ENCODE measurements at places on chromosomes 4 and X. TPM values are rescaled to one million over a fixed set of nuclear protein-coding genes. Genes with fewer than 3 reads are reported as not detected.

ARHGAP36 gene
- not detected for total RNA-seq

HGFAC gene
- total RNA-seq, result not detected

SULT1E1 gene
- not detected for total RNA-seq

LUZP4 gene
- total RNA-seq, result not detected

STK32B gene
- not detected for total RNA-seq

UCP1 gene
- total RNA-seq, result not detected

HTN3 gene
- total RNA-seq, result not detected

SORCS2 gene
- 0.05 TPM for total RNA-seq

DKK2 gene
- not detected for total RNA-seq

SMR3B gene
- not detected for total RNA-seq

DNA sequence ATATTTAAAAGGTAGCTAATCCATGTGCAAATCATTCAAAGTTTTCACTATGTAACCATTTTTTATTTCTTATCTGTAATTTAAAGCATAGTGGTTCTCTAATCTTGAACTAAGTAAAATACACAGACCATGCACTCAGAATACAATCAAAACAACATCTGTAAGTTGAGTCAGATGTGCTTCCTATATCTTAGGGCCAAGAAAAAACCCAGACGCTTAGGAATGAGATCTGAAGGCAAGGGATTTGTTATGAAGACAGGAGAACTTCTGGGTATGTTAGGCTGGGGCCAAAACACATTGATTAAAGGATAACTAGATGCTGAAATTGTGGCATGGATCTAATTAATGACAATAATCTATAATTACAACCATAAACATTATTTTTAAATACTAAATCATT, 120.3 kb downstream of the PDE5A start:
- DNase-seq, result no peak

DNA sequence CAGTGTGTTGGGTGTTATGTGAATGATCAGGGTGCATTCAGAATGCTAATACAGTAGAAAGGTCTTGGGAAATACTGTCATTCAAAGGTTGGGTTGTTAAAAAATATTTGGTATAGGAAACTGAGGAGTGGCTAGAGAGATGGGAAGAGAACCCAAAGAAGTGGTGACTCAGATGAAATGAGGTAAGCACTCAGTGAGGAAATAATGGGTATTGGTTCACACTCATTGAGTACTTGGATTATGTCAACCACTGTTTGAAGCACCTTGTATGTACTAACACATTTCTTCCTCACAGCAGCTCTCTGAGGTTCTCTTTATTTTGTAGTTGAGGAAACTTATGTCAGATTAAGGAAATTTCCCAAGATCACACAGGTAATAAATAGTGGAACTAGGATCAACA, 40.8 kb upstream of the NUDT6 start:
- no peak for DNase-seq

DNA sequence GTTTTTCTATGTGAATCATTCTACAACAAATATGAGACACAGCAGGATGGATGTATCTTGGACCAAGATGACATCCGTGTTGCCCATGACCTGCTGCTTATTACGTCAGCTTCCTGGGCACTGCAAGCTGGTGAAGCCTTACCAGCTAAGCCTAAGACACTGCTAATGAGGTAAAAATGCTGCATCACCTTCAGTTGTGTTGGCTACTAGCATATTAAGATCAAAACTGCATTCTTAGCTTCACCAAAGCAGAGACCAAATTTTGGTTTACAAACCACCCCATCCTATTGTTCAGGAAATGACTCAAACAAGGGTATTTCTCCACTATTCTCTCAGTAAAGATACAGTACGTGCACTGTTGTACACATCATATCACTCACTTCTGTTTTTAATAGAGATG, 50.3 kb downstream of the MAML3 start:
- peak; percentile 91 for DNase-seq

GRCh38 chr4:121034017-121034416, 38.3 kb downstream of the NDNF start:
- no peak for DNase-seq

- no peak for DNase-seq
Measured at GRCh38 chr4:79334783-79335182, 8.9 kb upstream of the NAA11 start.

DNA sequence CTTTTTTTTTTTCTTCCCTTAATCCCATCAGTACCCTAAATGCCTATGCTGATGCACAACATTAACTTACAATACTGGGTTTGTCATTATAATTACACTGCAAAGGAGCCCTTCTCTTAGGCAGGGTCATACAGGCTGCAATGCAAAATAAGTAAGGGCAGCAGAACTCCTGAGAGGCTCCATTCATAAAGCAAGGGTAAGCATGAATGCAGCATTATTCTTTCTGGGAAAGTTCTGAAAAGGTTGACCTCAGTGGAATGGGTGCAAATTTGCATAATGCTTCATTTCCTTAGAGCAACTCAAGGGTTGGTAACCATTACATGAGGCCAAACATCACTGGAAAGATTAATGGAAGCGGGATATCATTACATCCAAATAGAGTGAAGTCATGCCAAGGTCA, 789.2 kb downstream of the KLHL13 start:
- DNase-seq, result no peak

GRCh38 chrX:149938881-149939654, 777 bp upstream of the EOLA2 start:
- DNase-seq, result peak; percentile 95

- no peak for DNase-seq
Measured at GRCh38 chr4:15855804-15856475, 77.8 kb downstream of the CD38 start.

- no peak for DNase-seq
Measured at GRCh38 chr4:147794314-147794680, 62.4 kb downstream of the ARHGAP10 start.

GRCh38 chr4:112739442-112739841, 102.5 kb downstream of the LARP7 start:
- DNase-seq, result no peak

DNA sequence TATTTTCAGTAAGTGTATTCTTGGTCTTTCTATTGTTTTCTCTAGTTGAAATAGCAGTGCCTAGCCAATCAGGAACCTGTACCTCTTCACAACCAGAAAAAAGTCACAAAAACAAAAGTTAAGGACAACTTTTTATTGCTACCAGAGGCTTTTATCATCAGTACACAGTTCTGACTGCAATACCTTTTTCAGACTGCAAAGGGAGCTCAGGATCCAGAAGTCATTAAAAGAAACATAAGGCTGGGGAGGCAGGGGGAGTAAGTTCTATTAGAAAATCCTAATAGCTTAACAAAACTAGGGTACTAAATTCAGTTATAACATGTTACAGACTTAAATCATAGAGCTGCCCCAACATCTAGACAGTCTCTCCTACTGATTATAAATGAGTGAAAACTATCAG, 28.8 kb downstream of the CCNI start:
- no peak for DNase-seq

- no peak for DNase-seq
Measured at GRCh38 chrX:460823-461640, 74.3 kb upstream of the PPP2R3B start.

DNA sequence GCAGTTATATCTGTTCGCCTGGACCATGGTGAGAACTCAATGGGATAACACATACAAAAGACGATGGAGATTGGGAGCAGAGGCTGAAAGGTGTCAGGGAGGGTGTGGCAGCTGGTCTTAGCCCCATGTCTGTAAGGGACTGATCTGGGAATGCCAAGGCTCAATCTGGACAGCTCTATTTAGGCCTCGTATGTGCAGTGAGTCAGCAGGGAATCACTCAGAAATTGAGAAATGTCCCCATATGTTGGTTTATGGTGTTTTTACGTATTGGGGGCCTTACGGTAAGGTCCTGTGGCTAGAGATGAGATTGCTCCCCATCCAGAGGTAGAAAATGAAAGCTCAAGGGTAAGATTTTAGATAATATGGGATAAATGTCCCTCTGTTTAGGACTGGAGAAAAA, 71.4 kb upstream of the TTC29 start:
- no peak for DNase-seq

- no peak for DNase-seq
Measured at GRCh38 chr4:19850909-19851308, 400.8 kb upstream of the SLIT2 start.

DNA sequence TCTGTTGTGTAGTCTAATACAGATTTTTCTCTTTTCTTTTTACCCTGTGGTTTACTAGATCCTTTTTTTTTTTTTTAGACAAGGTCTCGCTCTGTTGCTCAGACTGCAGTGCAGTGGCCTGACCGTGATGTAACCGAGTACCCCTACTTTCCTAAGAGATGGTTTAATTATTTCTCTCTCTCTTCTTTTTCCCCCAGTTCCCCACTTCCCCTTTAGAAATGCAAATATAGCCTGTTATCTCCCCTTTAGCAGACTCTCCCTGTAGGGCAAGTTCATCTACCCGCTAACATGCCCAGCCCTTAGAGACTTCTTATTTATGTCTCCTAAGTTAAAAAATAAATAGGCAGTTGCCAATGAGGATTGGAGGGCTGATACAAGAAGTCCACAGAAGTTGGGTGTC, 4.5 kb downstream of the SNX25 start:
- DNase-seq, result no peak

GRCh38 chr4:85495621-85496020, 20.7 kb downstream of the ARHGAP24 start:
- no peak for DNase-seq

DNA sequence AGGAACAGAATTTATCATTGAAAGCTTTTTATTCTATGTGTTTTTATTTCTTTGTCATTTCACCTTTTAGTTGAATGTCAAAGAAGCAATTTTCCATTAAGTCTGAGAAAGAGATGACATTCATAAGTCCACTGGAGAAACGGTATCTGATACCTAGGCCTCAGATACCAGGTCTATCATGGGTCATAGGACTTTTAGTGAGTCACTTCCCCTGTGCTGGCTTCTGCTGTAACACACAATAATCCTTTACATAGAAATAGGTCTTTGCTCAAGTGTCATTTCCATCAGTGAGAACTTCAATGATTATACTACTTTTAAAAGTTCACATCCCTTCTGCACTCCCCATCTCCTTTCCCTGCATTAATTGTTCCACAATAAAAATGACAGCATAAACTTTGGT, 125.5 kb upstream of the ARMCX2 start:
- DNase-seq, result no peak

- no peak for DNase-seq
Measured at GRCh38 chr4:100935090-100935489, 412.2 kb downstream of the PPP3CA start.
